Cardiac muscle cell (in vitro differentiated cells and primary cell): ENCODE measurements at places on chromosomes 11 and 22. TPM values are rescaled to one million over a fixed set of nuclear protein-coding genes. Genes with fewer than 3 reads are reported as not detected.

DNA sequence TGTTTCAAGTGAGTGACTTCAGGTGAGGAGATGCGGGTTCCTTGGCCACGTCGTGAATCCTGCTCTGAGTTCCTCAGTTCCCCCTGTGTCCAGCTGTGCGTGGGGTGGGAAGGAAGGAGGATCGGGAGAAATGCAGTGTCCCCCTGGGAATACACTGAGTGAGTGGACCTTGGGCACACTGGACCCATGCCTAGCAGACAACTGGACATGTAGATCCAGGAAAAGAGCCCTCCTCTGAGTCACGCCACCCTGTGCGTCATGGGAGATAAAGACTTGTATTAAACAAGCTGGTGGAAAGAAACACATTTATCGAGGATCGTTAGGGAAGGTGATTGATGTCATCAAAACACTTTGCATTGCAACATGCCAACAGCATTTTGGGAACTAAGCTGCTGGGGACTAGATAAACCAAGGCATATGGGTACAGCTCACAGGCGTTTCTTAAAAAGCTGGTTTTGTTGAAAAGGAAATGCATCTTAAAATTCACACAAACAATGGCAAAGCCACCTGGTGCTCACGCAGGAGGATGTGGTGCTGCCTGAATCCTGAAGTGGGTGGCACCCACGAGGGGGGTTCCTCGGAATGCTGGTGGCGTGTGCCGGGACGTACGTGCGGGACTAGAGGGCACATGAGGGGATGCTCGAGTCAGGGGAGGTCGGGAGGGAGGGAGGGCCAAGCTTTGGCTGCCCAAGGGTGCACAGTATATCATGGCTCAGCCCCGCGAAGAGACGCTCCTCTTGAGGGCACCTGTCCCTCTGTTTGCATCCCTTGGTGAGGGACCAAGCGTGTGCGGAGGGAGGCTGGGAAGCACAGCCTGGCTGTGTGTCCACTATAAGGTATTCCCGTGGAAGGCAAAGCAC, 303.5 kb downstream of the TBC1D22A start:
- no peak for DNase-seq

- DNase-seq: no peak
Measured at GRCh38 chr22:26127556-26127955, 41.7 kb upstream of the SEZ6L start.

- DNase-seq: no peak
Measured at GRCh38 chr11:59918480-59918879, 19.8 kb upstream of the OOSP1 start.

- DNase-seq: no peak
Measured at GRCh38 chr11:70398834-70399680, 728 bp downstream of the CTTN start.

DNA sequence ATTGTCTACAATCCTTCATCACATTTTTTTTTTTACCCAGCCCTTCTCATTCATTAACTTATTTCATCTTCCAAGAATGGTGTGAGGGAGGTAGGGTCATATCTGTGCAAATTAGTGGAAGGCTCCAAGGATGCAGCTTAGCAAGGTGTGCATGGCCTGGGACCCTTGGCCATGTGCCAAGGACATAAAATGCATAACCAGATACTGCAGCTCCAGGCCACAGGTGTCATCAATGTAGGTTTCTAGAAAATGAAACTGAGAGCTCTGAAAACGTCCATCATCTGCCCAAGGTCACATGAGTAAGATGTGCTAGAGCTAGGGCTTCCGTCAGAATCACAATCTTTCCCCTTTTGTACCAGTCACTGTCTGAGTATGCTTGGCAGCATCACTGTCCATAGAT, 29.8 kb downstream of the ANKK1 start:
- no peak for DNase-seq

GRCh38 chr11:108985236-108985944, 320.5 kb downstream of the DDX10 start:
- no peak for DNase-seq

DNA sequence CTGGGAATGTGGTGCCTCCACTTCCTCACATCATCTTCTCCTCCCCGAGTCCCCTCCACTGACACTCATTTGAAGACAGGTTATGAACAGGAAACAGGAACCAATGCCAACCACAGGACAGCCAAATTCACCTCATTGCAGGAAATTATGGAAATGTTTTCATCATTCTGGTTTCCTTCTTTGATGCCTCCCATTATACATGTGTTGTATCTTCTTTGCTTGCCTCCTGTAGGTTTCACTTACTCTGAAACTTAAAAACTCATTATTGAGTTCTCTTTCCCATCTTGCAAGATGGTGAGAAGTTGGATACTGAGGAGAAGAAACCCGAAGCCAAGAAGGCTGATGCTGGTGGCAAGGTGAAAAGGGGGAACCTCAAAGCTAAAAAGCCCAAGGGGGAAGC, 108.5 kb downstream of the PHF21B start:
- peak; percentile 11 for DNase-seq

- no peak for DNase-seq
Measured at GRCh38 chr22:27144321-27144720, 486.9 kb downstream of the MIAT start.

- no peak for DNase-seq
Measured at GRCh38 chr22:32644252-32645100, 157.0 kb upstream of the TIMP3 start.

- peak; percentile 65 for DNase-seq
Measured at GRCh38 chr11:99370549-99371216, 349.9 kb downstream of the CNTN5 start.

The OR52R1 gene
- polyA plus RNA-seq: not detected in 2 replicates

The ARHGAP20 gene
- 0.35 and 0.49 TPM in 2 replicates for polyA plus RNA-seq
